Calu3 (cell line): ENCODE measurements at places on chromosomes 7 and 10.

DNA sequence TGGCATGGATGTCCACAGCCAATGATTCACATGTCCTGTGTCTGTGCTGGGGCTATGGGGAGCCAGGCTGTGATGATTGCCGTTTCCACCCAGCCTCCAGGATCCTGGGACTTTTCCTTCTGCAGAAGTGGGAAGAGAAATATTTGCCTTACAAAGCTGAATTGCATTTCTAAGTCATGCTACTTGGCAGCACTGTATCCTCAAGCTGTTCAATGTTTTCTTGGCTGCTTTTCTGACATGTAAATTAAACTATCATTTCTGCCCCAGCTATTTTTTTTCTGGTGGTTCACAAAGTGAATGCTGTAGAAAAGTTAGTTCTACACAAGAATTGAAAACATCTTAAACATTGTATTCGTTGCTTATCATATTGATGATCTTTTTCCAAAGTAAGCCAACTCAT, 51.9 kb upstream of the TCERG1L start:
- no peak for DNase-seq

- peak; percentile 55 for DNase-seq
Observed at GRCh38 chr7:480531-481218, 39.0 kb downstream of the PDGFA start.

DNA sequence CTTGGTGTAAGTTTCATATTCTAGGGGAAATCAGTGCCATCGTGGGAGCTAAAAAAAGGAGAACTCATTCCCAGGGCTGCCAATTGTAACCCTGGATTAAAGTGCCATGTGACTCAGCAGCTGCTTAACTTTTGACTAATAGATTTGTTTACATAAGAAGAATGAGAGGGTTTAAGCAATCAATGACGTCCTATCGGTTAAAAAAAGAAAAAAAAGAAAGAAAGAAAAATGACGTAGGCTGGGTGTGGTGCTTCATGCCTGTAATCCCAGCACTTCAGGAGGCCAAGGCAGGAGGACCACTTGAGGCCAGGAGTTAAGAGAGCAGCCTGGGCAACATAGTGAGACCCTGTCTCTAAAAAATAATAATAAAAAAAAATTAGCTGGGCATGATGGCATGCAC, 116.2 kb upstream of the AFAP1L2 start:
- peak; percentile 36 for DNase-seq

GRCh38 chr7:92456236-92456635, 9.0 kb downstream of the GATAD1 start:
- no peak for DNase-seq

- DNase-seq = no peak
Observed at GRCh38 chr10:109735776-109736175, 187.5 kb downstream of the XPNPEP1 start.

DNA sequence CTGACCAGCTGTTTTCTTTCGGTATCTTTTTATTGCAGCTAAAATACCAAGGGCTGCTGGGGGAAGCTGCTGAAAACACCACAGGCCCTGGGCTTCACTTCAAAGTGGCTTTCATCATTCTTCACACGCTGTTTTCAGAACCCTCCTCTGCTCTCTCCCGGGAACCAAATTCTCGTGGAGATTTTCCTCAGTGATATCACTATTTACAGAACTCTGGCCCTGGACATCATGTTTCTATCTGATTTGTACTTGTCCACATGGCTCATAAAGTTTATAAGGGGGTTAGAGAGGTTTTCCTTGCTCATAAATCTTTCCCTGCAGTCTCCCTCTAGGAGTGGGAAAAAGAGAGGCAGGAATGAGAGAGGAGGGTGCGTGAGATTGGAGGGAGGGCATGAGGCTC, 177.4 kb upstream of the NPVF start:
- no peak for DNase-seq

DNA sequence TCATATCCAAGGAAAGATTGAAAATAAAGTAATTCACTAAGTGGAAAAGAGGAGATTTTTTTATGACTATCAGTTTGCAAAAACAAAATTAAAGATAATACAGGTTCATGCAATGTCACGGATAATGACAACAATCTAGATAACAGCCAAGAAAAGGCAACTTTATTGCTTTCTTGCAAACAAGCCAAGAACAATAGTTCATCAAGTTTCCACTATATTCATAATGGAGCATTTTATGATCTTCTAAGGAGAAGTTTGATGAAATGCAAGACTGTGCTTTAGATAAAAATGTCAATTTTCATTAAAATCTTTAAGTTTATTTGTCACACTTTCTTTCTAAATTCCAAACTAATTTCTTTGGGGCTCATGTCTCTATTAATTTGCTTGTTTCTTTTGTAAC, 53.9 kb upstream of the NRP1 start:
- DNase-seq = no peak

DNA sequence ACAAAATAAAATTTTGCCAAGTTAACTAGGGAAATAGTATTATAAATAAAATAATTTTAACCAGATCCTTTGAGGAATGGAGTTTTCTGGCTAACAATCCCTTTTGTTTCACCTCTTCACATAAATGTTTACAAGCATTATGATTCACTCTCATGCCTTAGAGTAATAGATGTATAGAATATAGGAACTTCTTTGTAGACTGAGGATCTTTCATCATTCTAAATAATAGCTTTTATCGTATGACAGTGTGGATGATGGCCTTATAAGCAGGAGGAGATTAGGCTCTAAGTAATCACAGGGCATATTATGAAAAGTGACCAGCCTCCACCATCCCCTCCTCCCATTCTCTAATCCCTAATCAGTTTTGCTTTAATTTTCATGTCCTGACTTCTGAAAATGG, 13.5 kb downstream of the ING3 start:
- DNase-seq = no peak

- no peak for DNase-seq
Observed at GRCh38 chr7:125423458-125424155, 494.0 kb upstream of the POT1 start.

GRCh38 chr10:20990604-20991003, 93.5 kb upstream of the NEBL start:
- no peak for DNase-seq

GRCh38 chr7:78690174-78690573, 763.3 kb downstream of the MAGI2 start:
- no peak for DNase-seq

- DNase-seq = no peak
Observed at GRCh38 chr7:18408461-18408860, 87.1 kb upstream of the HDAC9 start.

DNA sequence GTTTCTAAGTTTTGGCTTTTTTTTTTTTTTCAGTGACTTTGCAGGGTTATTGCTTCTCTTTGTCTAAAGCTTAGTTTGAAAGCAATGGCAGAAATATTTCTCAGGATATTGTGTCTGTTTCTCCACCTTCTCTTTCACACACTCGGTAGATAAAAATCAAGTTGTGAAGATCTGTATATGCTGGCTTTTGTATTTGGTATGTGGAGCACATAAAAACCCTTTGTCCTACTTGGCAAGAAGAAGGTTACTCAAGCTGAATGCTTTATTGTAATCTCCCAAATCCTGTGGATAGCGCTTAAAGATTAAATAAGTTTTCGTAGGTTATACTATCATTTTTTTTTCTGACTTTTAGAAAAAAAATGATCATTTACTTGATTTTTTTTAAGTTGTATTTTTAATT, 172.4 kb downstream of the CDCA7L start:
- DNase-seq = no peak

DNA sequence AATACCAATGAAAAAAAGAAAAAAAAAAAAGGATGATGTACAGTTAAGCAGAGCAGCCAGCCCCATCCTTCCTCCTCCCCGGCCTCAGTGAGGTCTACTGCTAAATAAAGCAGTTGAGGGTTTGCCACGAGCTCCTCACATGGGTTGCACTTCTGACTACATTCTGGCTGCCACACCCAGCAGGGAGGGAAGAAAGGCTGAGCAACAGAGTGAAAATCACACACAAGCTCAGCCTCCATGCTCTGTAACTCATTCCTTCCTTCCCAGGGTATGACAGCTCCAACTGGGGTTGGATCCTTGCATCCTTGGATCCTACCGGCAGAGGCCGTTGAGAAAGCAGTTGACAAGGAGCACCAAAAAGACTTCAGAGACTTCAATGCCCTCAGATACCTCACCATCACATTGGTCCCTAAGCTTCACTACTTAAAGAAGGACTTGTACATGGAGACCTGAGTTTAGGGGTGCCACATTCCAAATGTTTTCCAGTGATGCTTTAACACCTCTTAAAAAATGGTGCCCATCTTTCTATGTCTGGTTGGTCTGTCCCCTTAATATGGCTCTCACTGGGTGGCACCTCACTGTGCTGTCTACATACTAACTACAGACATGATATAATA, 52.9 kb upstream of the PIK3CG start:
- no peak for DNase-seq

DNA sequence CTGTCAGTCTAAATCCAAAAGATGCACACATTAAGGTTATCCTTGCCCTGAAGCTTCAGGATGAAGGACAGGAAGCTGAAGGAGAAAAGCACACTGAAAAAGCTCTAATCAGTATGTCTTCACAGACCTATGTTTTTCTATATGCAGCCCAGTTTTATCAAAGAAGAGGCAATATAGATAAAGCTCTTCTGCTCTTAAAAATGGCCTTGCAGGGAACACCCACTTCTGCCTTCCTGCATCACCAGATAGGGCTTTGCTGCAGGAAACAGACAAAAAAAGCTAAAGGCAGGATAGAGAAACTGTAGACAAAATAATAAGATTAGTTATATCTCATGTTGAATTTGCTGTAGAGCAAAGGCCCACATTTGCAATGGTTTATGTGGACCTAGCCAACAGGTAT, 14.9 kb upstream of the IFIT1B start:
- no peak for DNase-seq

DNA sequence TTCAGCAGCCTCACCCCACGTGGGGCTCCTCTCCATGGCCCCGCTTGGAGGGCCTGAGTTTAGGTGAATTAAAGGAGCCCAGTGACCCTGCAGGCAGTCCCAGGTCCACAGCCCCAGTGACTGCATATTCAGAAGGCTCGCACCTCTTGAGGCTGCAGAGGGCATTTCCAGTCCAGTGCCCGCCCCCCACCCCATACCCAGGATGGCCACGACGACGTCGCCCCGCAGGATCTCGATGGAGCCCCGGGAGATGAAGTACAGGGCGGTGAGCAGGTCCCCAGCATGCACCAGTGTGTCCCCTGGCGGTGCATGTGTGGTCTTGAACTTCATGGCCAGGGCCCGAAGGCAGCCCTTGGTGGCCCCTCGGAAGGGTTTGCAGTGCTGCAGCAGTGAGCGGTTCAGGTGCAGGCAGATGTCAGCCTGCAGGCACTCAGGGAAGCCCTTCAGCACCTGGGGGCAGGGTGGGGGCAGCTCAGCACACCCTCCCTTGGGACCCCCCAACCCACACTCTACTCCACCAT, 28.1 kb downstream of the KCNH2 start:
- no peak for DNase-seq

DNA sequence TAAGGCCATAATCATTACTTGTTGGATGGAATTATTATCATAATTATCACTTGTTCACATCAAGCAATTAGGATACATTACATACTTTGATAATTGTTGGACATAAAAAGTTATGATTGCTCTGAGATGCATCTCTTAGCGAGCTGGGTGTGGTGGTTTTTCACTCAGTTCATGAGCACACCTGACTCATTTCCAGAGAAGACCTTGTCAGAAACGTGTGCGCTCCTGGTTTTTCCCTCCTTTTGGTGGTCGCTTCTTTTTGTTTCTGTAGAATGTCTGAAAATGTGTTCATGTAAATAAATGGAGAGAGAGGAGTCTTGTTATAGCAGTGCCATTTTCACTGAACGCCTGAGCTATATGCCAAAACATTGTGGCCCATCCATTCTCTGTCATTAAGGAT, 141.3 kb downstream of the PAXIP1 start:
- DNase-seq = no peak

DNA sequence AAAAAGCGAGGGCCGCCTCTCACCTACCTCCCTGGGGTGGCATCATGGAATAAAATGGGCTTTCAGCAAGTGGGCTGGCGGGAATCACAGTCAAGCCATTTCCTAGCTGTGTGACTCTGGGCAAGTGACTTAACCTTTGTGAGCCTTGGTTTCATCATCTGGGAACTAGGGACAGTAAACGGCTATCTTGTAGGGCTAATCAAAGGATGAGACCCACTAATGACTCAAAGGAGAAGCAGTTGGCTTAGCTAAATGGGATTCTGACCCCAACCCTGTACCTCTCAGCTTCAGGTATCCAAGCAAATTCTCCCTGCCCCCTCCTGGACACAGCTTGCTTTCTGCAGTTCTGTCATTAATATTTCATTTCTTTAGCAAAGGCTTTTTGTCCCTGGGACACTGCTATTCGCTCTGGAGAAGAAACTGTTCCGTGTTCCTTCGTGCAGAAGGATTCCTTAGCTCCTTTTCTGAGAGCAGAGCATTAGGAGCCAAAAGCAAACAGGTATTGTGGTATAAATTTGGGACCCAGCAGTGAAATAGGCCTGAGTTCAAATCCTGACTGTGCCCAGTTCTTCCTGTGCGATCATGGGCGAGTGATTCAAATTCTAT, 25.9 kb downstream of the TRIM8 start:
- no peak for DNase-seq

GRCh38 chr10:91798649-91799611, 704 bp downstream of the TNKS2 start:
- DNase-seq = peak; percentile 20

GRCh38 chr7:112573302-112574039, 92.7 kb downstream of the LSMEM1 start:
- no peak for DNase-seq

DNA sequence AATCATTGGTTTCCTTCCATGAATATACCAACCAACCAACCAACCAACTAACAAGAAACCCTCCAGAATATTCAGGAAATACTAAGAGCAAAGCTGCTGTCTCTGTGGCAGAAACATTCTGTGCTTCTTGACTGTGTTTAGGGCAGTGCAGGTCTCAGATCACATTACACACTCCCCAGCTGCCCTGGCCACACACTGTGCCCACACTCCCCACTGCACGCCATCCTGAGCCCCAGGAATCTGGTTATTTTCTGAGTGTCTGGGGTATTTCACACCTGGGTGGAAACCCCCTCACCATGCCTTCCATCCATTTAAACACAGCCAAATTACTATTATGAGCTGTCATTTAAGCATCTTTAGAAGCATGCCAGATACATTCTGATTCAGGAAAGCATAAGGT, 183.7 kb upstream of the ANK3 start:
- DNase-seq = no peak

DNA sequence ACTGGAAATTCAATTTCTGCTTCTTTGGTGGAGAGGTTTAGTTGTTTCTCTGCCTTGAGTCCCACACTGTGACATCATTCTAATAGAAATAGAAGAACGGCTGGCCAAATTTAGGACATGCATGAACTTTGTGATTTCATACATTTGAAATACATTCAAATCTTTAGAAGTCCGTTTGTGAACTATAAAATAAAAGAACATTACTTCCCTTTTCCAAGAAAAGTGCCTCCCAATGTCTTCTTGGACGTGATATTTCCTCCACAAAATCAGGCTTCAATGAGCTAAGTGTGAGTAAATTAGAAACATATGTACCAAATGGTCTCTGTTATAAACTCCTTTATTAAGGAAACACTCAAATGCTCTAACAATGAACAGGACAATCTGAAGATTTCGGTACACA, 314.5 kb upstream of the AKR1E2 start:
- DNase-seq = no peak
